Progenitor cell of endocrine pancreas (in vitro differentiated cells): ENCODE measurements at places on chromosomes 2 and 18. TPM values are rescaled to one million over a fixed set of nuclear protein-coding genes. Genes with fewer than 3 reads are reported as not detected.
A peak's percentile ranks its signal among the peaks of the same experiment; 100 is the strongest.

DNA sequence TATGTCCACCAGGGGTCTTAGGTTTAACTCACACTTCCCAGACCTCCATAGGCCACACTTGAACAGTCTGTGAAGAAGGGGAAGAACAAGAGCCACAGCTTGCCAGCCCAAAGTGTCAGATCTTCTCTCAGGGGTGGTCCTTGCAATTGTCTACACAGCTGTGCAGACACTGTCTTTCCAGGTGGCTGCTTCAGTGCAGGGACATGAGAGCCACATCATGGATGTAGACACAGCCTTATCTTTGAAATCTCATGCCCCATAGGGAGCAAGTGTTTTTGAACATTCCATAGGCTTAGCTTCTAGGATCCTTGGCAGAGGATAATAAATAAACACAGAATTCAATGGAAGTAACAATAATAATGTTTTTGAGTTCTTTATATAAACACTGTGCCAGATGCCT is 6.7 kb downstream of the ZNF407 start:
- no peaks in the 10 kb centered on the region for H3K36me3 ChIP-seq
- DNase-seq, result no peak
- H3K27me3 ChIP-seq, result no peaks in the 10 kb centered on the region
- H3K4me3 ChIP-seq, result no peak overlapping the region
- no peak overlapping the region for H3K27ac ChIP-seq

Gene MAP2
- total RNA-seq, result 16.5 and 18.2 TPM in 2 replicates

DNA sequence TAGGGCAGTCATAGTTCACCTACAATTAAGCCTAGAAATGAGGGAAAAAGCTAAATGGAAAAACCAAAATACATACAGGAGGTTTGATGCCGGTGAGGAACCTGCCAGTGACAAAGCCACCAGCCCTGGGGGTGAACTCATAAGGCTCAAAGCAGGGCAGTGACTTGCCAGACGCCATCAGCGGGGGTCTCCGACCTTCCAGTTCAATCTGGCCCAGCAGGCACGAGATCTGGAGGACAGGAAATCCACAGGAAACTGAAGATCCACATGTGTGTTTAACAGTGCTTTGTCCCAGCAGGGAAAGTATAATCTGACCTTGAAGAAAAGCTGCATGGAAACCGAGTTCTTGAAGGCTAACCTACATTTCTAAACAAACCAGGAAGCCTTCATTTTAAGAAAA is 60.1 kb downstream of the POLR1A start:
- no peaks in the 10 kb centered on the region for H3K27me3 ChIP-seq
- peaks cover 22% of the 10 kb centered on the region for H3K36me3 ChIP-seq

GRCh38 chr18:41744421-41745030 is 210.5 kb upstream of the PIK3C3 start:
- H3K27me3 ChIP-seq, result no peaks in the 10 kb centered on the region
- no peak for DNase-seq
- H3K4me1 ChIP-seq, result peaks cover 21% of the 10 kb centered on the region
- peak overlapping the region; percentile 5 for H3K27ac ChIP-seq
- H3K4me3 ChIP-seq, result no peak overlapping the region

Gene SERPINB5
- 0.22 TPM in 1 of 2 replicates, not detected in the other for total RNA-seq

DNA sequence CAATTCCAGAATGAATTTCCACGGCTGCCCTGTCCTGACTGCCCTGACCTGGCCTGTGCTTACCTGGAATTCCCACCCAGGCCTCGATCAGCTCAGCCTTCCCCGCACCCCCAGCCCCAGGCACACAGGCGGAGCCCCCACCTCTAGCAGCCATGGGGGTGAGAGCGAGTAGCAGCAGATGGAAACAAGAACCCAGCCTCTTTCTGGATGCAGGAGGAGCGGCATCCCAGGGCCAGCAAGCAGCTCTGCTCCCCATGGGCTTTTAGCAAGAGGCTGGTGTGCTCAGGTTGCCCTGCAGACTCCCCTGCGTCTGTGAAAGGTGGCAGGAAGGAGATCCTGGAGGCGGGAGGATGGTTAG is 101.8 kb downstream of the TPO start:
- H3K27ac ChIP-seq, result no peak overlapping the region
- peaks cover 4% of the 10 kb centered on the region for H3K4me1 ChIP-seq
- peaks cover 33% of the 10 kb centered on the region for H3K27me3 ChIP-seq
- DNase-seq, result no peak
- no peak overlapping the region for H3K4me3 ChIP-seq

Gene SSB
- 139 and 141 TPM in 2 replicates for total RNA-seq
